ENCODE measurements at places on chromosomes 4 and X.

GRCh38 chrX:150870029-150870428 is 28.4 kb downstream of the CD99L2 start:
- H3K4me1 ChIP-seq = no peaks in the 10 kb centered on the region
- no peaks in the 10 kb centered on the region for H3K36me3 ChIP-seq
- no peak overlapping the region for H3K27ac ChIP-seq
- H3K4me3 ChIP-seq = no peak overlapping the region

- no peak overlapping the region for H3K27ac ChIP-seq
- no peaks in the 10 kb centered on the region for H3K36me3 ChIP-seq
- no peak overlapping the region for H3K4me3 ChIP-seq
- peaks cover 15% of the 10 kb centered on the region for H3K4me1 ChIP-seq
Observed at GRCh38 chr4:98603683-98604521, 54.5 kb downstream of the TSPAN5 start.

DNA sequence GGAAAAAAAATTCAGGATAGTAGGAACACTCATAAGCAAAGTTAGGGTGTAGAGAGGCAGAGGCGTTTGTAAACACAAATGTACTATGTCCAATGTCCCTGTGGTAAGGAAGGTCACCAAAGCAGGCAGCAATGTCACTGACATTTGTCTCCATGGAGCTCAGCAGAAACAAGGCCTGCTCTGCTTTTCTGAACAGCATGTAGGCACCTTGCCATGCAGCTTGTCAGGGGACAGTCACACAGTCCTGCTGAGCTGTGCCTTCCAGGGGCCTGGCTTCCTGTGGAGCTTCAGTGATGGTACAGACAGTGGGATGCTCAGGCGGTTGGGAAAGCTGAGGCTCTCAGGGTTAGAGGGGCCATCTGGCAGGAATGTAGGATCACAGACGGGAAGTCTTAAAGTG is 74.5 kb upstream of the HS3ST1 start:
- no peak for DNase-seq
- H3K4me1 ChIP-seq = no peaks in the 10 kb centered on the region
- no peaks in the 10 kb centered on the region for H3K36me3 ChIP-seq

- no peaks in the 10 kb centered on the region for H3K36me3 ChIP-seq
- H3K27ac ChIP-seq = no peak overlapping the region
- H3K27me3 ChIP-seq = no peaks in the 10 kb centered on the region
Observed at GRCh38 chrX:148270499-148270898, 229.9 kb upstream of the AFF2 start.

- H3K27me3 ChIP-seq = no peaks in the 10 kb centered on the region
- H3K27ac ChIP-seq = no peak overlapping the region
- no peaks in the 10 kb centered on the region for H3K36me3 ChIP-seq
- no peaks in the 10 kb centered on the region for H3K4me1 ChIP-seq
- no peak for DNase-seq
Observed at GRCh38 chrX:67351411-67351810, 192.4 kb upstream of the AR start.

DNA sequence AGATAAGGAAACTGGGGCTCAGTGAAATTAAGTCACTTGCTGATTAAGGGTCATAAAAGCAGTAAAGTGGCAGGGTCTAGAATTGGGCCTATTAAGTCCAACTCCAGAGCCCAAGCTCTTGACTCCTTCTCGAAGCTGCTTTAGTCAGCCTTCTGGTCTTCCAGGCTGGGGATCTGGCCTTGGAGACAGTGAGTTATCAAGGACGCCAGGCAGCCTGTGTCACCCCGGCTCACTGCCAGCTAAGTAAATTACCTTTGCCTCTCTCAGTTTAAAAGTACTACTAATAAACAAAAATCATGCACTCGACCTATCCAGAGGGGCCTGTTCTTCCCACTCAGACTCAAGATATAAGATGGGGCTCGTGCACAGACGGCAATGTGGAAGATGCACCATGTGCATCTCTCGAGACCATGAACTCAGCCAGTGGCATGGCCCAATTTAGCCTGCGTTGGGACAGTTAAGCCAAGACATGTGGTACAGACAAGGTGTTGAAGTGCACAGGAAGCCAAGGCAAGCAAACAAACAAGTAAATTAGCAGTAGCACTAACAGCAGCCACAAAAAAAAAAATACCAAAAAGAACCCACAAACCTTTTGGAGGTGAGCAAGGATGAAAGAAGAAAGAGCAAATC is 62.0 kb upstream of the MAP3K15 start:
- no peak overlapping the region for H3K4me3 ChIP-seq
- H3K4me1 ChIP-seq = no peaks in the 10 kb centered on the region
- DNase-seq = no peak
- H3K27me3 ChIP-seq = no peaks in the 10 kb centered on the region
- H3K27ac ChIP-seq = no peak overlapping the region

DNA sequence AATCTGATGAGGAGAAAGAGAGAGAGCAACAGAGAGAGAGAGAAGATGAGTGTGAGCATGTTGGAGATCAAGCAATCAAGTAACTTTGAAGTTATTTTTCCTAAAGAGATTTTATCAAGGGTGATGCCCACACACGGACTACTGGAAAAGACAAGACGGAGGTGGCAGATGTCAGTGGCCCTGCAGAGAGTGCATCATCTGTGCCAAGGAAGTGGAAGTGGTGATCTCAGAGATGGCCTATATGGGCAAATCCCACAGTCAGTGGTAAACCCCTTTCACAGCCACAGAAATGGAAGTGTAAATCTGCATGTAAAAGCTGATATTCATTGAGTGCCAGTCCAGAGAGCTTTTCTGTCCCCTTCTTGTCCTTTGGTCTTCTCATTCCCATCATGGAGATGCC is 577.2 kb upstream of the AADAT start:
- H3K4me3 ChIP-seq = no peak overlapping the region
- H3K27ac ChIP-seq = no peak overlapping the region
- no peaks in the 10 kb centered on the region for H3K36me3 ChIP-seq
- no peak for DNase-seq

- no peak overlapping the region for H3K27ac ChIP-seq
- no peak for DNase-seq
- H3K27me3 ChIP-seq = no peaks in the 10 kb centered on the region
- no peaks in the 10 kb centered on the region for H3K4me1 ChIP-seq
Observed at GRCh38 chr4:124566030-124566429, 146.5 kb downstream of the ANKRD50 start.

DNA sequence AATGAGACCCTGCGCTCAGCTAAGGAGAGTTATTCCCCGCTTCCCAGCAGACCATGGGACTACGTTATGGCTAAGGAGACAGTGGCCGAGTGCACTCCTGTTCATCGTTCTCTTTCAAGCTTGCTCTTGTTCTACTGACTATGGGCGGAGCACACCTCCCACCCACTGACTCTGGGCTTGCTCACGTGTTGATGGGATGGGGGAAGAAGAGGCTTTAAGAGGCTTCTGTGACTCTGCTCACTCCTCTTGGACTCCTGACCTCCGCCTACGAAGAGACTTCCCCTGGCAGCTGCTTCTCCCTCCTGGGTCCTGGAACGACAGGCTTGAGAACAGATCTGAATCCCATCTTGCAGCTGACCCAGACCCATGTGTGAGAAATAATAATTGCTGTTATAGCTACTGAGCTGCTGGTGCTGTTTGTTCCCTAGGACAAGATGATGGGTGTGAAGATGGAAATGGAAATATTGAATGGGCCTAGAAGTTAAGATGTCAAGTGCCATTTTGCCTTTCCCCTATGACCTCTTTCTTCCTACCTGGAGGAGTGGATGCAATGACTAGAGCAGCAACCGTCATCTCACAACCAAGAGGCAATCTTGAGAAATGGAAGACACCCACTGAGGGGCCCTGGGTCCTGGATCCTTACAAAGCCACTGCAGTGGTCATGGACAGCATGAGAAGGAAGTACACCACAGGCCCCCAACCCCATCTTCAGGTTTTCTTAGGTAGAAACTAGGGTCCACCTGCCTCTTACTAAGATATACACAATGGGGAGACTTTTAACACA is 38.7 kb upstream of the IRAK1 start:
- no peaks in the 10 kb centered on the region for H3K36me3 ChIP-seq
- peak overlapping the region; percentile 4 for H3K27ac ChIP-seq
- peaks cover 9% of the 10 kb centered on the region for H3K4me1 ChIP-seq
- H3K27me3 ChIP-seq = no peaks in the 10 kb centered on the region
- H3K4me3 ChIP-seq = no peak overlapping the region

GRCh38 chr4:174406383-174406782 is 115.9 kb downstream of the HPGD start:
- no peak for DNase-seq
- no peaks in the 10 kb centered on the region for H3K27me3 ChIP-seq
- no peaks in the 10 kb centered on the region for H3K4me1 ChIP-seq
- no peak overlapping the region for H3K4me3 ChIP-seq
- no peak overlapping the region for H3K27ac ChIP-seq

DNA sequence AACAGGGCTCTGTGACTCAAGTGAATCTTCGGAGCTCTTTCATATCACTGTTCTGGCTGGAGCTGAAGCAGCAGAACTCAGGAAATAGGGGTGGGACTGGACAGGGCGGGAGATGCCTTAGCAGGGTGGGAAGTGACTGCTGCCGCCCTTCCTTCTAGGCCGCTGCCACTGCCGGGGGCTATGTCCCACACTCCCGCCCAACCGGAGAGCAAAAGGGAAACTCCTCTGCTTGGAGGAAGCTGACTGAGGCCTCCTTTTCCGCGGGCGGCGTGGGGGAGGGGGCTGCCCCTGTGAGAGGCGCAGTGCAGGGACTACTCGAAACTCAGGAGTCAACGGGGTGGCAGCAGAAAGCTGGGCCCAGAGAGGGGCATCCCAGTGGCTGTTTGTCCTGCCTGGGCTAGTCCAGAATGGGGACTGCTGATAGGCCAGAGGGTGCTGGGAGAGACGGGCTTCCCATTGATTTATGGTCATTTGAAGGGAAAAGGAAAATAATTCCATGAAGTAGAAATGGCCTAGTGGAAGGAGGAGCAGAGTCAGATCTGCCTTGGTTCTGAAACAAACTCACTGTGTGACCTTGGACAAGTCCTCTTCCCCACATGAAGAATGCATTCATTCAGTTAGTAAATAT is 36.9 kb downstream of the STARD8 start:
- H3K27ac ChIP-seq = no peak overlapping the region
- H3K27me3 ChIP-seq = no peaks in the 10 kb centered on the region
- H3K36me3 ChIP-seq = no peaks in the 10 kb centered on the region
- DNase-seq = no peak
- H3K4me3 ChIP-seq = no peak overlapping the region

DNA sequence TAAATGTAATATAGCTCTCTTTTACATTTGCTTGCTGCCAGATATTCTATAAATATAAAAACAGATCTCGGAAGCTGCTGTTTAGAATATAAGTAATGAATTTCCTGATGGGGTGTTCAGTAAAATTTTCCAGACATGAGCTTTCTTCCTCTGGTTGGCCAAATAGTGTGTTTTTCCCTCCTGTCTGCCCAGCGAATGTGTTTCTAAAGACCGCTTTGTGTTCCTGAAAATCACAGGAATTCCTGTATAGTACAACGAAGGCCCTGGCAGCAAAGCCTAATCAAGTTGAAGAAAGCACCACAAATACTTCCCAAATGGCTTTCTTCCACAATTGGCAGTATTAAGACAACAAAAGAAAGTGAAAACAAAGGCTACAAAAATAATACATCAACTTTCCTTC is 494.1 kb downstream of the INPP4B start:
- H3K36me3 ChIP-seq = no peaks in the 10 kb centered on the region
- peaks cover 57% of the 10 kb centered on the region for H3K4me1 ChIP-seq
- H3K27me3 ChIP-seq = no peaks in the 10 kb centered on the region
- H3K4me3 ChIP-seq = no peak overlapping the region

DNA sequence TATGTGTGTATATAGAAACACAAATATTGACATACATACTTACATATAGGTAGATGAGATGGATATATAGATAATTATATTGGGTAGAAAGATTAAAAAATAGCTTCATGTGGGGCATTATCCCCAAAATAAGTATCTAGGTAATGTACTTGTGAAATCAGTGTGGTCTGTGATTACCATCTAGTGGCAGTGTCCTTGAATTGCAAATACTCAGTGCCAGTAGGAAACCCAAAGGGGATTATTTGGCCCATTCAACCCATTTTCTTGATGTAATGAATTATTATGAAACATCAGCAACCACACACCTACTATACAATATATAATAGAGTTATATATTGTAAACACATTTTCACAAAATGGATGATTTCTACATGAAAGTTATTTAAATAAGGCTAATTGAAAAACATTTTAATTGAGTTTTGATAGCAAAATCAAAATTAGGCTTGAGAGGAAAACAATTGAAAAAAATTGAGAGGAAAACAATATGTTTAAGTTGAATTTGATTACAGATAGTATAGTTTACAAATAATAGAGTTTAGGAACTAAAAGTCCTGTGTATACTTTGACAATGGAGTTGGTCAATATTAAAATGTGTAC is 389.4 kb downstream of the GALNTL6 start:
- no peak overlapping the region for H3K27ac ChIP-seq
- no peaks in the 10 kb centered on the region for H3K36me3 ChIP-seq
- H3K4me1 ChIP-seq = no peaks in the 10 kb centered on the region
- no peak for DNase-seq

DNA sequence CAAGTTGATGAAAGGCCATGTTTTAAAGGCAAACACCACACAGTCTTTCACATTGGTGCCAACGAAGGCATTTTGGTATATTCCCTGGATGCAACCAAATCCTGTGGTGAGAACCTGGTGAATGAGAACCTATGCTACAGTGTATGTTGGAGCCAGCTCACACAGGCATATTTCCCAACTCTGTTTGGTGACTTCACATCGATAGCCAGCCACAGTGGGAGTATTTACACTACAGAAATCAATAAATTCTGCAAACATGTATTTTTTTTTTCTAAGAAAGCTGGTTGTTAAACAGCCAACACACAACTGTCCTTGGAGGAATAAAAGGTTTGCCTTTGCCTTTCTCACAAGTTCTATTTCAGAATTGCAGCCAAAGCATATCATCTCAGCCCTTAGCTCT is 691.0 kb downstream of the GRID2 start:
- no peaks in the 10 kb centered on the region for H3K4me1 ChIP-seq
- no peak overlapping the region for H3K27ac ChIP-seq
- DNase-seq = no peak
- no peak overlapping the region for H3K4me3 ChIP-seq
- no peaks in the 10 kb centered on the region for H3K36me3 ChIP-seq

DNA sequence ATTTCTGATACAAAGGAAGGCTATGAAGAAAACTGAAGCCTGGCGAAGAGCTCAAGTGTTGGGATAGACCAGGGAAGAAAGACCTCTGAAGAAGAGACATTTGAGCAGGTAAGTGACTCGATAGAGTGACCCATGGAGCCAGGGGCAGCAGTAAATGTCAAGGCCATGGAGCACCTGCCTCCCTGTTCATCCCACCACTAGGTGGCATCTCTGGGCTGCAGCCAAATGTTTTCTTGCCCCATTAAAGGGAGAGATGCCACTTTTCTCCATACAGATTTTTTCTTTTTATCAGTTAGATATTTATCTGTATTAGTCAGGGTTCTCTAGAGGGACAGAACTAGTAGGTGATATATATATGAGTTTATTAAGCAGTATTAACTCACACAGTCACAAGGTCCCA is 4.9 kb upstream of the ZNF81 start:
- H3K27ac ChIP-seq = no peak overlapping the region
- H3K4me1 ChIP-seq = no peaks in the 10 kb centered on the region
- no peaks in the 10 kb centered on the region for H3K36me3 ChIP-seq
- no peaks in the 10 kb centered on the region for H3K27me3 ChIP-seq
- H3K4me3 ChIP-seq = no peak overlapping the region

GRCh38 chr4:114561590-114561989 is 37.0 kb upstream of the UGT8 start:
- no peak for DNase-seq
- no peaks in the 10 kb centered on the region for H3K27me3 ChIP-seq
- no peaks in the 10 kb centered on the region for H3K36me3 ChIP-seq
- no peak overlapping the region for H3K27ac ChIP-seq
